Sciatic nerve (tissue), 2 donors: ENCODE measurements at places on chromosomes 2 and 18. TPM values are rescaled to one million over a fixed set of nuclear protein-coding genes. Genes with fewer than 3 reads are reported as not detected.
A peak's percentile ranks its signal among the peaks of the same experiment; 100 is the strongest.

The GNLY gene
- 8.4 TPM for total RNA-seq

The BOK gene
- 31.1 TPM for total RNA-seq

The ARHGAP15 gene
- total RNA-seq, result 119 TPM

The CAVIN2 gene
- 71.1 TPM for total RNA-seq

The NEURL3 gene
- total RNA-seq, result 0.58 TPM

The ATP5MC3 gene
- 80.8 TPM for total RNA-seq

The AGXT gene
- not detected for total RNA-seq

The NAT8 gene
- total RNA-seq, result not detected

The CLASP1 gene
- 72.7 TPM for total RNA-seq

The TLK1 gene
- 56.8 TPM for total RNA-seq

DNA sequence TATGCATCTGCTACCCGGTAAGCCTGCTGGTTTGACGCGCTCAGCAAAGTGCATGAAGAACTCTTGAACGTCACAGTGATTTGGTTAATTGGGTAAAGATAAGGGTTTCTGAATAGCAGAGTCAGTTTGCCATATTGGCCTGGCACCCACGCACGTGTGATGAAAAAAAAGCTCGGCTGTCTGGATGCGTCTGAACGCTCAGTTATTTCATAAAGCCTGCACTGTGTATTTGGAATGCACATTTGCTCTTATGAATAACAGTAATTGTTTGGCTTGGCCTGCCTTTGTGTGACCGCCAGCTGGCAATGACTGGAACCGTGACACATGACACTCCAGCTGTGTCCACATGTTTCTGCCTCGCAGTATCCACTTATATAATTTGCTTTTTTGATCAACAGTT lies 129.2 kb upstream of the MEIS1 start:
- DNase-seq, result peak; percentile 83

DNA sequence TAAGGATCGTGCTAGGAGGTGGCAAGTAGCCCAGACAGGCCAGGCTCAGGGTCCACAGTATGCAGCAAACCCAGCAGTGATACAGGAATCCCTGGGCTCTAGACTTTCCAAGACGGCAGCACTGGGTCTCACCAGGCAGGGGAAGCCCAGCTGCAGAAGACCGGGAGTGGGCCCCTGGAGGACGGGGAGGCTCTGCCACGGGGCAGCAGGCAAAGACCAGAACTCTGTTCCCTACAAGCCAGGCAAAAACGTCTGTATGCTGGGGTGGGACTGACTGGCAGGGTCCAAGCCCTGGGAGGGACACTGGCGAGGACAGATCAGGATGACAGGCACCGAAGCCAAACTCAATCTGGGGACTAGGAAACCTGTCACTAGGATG lies 98.9 kb upstream of the SEC11C start:
- DNase-seq, result no peak

- DNase-seq, result no peak
Measured at GRCh38 chr2:189602233-189602632, 21.6 kb upstream of the SLC40A1 start.

DNA sequence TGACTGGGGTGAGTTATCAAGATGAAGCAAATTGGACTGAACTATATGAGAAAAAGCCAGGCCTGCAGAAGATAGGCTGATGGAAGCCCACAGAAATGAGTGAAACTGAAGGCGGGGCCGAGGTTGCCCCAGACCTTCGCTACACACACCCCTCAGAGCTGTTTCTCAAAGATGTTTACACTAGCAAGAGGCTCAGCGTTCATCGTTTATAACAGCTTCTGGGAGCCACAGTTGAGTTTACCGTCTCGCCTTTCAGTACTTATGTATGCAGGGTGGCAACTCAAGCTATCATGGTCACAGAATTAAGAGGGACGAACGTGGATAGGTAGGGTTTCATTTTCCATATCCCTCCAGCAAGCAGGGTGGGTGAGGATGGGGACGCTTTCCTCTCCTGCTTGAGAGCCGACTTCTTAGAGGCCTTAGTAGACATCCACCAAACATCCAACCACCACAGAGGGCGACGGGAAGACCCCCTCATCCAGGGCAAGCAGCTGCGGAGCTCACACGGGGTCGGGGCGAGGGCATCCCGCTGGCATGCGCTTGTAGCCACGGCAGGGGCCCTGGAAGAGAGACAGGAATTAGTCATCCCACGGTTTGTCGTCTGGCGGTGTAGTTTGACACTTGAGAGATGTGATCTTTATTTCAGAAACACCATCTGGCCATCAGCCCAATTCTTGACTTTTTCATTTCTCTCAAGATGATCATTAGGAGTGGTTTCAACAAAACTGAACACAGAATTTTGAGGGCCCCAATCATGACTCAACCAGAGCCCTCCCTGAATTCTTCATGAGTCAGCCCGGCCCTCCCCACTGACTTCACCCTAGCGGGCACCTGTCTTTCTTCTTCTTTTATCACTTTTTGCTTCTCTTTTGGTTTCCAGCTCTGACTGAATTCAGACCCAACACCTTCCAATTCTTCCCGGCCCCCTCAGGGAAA lies 109.1 kb upstream of the CTDP1 start:
- peak; percentile 54 for DNase-seq

DNA sequence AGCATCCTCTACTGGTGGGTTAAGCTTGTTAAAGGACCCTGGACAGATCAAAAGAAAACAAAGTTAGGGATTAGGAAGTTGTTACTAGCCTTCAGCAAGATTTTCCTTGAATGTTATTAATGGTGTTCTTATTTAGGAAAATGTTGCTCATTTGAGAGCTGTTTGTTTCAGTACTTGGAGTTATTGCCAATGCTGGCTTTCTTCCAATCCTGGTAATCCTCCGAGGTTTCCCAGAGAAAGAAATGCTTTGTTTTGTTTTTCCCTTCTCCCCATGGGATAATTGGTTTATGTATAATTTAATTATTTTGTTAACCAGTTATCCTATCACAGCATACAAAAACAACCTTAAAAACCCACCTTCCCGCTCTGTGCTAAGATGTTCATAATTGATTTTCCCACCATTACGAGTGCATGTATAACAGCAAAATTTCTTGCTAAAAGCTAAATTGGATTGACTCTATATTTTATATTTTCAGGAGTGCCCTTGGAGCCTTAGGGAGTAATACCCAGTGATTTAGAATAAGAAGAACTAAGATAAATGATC lies 79.8 kb downstream of the MGAT5 start:
- no peak for DNase-seq

- peak; percentile 38 for DNase-seq
Measured at GRCh38 chr2:239805043-239805329, 220.2 kb downstream of the NDUFA10 start.

DNA sequence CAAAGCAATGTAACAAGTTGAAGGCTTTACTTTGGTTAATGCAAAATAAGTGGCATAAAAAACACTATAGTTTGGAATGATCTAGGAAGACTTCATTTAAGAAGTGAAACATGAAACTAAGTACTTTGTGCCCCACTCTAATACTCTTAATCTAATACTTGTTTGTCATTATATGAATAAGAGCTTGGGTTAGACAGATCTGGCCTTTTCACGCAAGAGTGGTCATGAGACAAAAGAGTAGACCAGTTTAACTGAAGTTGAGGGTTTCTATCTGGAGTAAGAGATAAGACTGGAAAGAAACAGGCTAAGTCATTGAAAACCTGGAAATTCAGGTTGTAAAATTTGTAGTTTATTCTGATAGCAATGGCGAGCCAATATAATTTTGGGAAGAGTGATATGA lies 2.8 kb downstream of the SLC30A6 start:
- DNase-seq, result no peak

DNA sequence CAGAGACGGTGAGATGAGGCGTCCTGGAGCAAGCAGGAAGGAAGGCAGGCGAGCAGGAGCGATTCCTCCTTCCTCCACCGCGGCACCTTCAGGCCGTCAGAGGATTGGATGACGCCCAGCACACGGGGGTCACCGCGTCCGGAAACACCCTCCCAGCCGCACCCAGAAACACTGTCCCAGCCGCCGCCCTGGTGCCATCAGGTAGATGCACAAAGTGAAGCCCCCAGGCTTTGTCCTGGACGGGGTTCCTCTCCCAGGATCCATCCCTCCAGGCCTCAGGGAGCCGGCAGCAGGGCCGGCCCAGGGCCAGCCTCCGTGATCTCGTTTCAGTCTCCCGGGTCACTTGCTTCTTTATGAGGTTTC lies 31.5 kb downstream of the RTP5 start:
- DNase-seq, result no peak

- no peak for DNase-seq
Measured at GRCh38 chr18:12233378-12233777, 20.8 kb upstream of the CIDEA start.

DNA sequence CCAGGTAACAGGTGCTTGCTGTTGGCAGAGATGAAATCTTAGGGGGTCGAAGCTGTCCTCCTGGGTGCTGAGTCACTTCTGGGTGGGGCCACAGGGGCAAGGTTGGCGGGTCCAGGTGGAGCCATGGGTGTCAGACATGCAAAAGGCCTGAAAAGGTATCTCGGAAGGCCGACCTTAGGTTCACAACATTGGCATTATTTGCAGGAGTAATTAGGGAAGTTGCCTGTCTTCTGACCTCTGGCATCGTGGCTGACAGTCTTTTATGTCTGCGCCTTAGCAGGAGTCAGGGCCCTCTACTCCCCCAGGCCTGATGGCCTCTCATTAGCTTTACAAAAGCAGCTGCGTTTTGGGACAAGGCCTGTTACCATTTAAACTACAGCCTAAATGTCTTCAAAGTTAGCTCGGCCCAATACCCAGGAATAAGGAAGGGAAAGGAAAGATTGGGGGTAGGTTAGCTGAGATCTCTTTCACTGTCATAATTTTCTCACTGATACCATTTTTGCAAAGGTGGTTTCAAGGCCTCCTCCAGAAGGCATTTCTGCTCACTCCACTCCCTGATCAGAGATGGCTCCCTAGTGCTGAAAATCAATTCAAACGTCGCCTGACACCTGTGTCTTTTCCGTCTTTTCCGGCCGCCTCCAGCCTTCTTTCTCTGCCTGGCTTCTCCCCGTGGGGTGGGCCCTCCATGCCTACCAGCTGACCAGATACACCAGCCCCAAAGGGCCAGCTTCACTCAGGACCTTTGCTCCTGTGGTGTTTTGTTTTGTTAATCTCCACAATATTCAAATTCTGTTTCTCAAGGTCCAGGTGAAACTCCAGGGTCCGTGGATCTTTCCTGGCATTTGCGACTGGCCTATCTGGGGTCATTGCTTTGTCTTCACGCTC lies 90.8 kb downstream of the RHOB start:
- no peak for DNase-seq

- no peak for DNase-seq
Measured at GRCh38 chr18:31591113-31591512, 564 bp upstream of the TTR start.

DNA sequence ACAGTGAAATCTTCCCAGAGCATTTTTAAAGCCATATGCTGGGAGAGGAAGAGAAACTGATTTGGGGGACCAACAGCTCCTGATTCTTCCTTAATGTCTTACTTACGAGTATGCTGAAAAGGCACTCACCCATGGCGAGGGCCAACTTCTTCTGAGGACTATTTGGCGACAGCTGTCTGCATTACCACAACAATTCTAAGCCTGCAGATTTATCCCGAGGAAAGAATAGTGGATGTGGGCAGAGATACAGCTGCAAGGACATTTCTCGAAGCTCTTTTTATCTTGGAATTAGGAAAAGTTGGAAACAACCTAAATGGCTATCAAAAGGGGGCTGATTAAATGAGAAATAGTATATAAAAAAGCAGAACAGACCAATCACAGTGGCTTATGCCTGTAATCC lies 40.3 kb upstream of the FHL2 start:
- DNase-seq, result no peak

DNA sequence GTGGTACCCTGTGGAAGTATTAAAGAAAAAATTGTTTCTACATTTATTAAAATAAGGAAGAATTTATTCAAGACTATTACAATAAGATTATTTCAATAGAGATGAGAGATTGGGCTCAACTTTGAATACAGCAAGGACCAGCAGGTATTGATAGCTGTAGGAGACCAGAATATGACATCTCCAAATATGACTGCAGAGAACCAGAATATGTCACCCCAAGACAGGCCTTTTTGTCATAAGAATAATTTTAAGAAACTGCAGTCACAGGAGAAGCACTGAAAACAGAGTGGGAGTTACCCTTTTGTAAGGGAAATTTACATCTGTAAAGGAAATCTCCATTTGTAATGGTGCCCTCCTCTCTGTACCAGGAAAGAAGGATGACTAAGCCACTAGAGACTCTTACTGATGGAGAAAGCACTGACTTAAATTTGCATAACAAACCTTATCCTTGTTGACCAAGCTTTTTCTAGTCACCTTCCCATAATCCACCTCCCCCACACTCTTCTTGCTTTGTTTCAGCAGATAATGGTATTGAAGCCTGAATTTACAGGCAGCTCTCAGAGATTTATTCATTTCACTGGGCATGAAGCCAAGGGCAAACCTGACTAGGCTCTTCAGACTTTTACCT lies 145.1 kb upstream of the RMP24 start:
- no peak for DNase-seq

- peak; percentile 87 for DNase-seq
Measured at GRCh38 chr2:9205963-9206948, at the start of gene ASAP2. Gene ASAP2 (plus strand): TSS chr2:9206812. CDS start chr2:9207105, 293 bp downstream.

DNA sequence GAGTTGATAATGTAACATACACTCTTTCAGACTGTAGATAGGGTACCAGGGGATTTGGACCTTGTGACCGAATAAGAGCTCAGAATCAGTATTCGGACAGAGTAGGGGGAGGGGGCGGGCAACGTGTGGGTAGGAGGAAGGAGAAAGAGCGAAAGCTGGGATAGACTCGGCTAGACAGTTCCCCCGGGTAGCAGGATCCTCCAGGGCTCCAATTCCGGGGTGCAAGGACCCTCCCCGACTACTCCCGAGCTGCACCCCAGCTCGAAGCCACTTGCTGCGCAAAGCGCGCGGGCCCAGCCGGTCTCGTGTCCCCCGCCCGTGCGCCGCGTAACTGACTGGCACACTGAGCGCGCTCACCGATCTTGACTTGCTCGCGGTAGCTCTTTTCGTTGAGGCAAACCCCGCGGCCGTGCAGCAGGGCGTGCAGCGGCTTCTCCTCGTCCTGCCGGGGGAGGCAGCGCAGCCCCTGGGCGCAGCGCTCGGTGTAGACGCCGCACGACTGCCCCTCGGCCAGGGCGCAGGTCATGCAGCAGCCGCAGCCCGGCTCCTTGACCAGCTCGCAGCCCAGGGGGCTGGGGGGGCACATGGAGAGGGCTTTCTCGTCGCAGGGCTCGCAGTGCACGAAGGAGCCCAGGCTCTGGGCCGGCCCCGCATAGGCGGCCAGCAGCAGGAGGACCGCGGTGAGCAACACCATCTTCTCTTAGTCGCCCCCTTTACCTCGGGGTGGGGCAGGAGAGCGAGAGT lies 1.1 kb downstream of the IGFBP5 start:
- DNase-seq, result peak; percentile 80

- DNase-seq, result no peak
Measured at GRCh38 chr2:126686841-126687485, 31.0 kb downstream of the GYPC start.

DNA sequence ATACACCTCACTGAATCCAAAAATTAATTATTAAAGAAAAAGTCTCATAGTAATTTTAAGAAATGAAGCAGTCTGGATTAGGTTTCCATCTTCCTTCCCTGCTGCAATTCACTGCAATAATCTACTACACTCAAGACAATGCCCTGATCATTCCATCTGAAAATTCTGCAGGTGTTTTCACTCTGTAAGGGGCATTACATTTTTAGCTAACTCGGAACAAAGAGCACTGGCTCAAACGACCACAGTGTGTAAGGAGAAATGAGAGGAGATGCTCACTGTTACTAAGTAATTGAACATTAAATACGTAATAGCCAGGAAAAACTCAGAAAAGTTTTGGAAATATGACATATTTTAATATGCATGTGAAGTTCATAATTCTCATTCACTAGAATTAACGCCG lies 1.3 kb downstream of the B4GALT6 start:
- DNase-seq, result no peak
